ENCODE measurements at places on chromosomes 12 and 14.

- DNase-seq, result no peak
Measured at GRCh38 chr14:103132381-103133209, 9.3 kb downstream of the TNFAIP2 start.

DNA sequence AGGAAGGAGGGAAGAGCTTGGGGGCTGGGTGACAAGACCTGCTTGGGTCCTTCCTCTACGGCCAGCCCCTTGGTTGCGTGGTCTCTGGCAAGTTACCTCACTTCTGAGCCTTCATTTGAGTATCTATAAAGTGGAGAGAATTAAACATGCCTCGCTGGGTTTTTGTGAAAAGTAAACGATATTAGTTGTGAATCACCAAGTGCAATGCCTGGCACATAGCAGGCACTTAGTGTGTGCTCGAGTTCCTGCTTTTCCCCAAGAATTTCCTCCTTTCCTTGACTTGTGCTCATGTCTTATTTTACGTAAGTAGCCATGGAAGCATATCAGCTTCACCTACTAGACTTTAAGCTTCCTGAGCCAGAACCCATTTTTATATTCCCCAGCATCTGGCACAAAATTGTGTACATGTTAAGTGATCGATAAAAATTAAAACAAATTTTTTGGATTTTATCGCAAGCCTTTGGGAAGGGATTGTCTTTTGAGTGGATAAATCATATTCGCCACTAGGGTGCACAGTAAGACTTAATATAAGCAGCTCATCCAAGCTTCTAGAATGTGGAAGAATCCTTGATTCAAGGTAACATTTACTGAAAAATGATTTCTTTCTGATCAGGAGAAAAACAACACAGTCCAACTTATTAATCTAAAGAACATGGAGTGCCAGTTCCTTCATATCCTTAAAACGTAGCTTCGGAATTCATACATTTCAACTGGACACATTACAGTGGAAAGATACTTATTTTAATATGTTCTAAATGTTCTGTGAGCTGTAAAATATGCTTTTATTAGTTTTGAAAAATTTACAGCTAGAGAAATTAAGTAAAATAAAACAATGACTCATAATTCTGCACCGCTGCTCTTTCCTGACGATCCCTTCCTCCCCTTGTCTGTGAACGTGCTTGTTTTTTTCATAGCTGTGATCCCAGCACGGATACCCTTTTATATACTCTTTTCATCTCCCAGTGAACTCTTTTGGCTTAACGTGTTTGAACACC is 62.0 kb downstream of the SLC25A47 start:
- DNase-seq, result no peak

DNA sequence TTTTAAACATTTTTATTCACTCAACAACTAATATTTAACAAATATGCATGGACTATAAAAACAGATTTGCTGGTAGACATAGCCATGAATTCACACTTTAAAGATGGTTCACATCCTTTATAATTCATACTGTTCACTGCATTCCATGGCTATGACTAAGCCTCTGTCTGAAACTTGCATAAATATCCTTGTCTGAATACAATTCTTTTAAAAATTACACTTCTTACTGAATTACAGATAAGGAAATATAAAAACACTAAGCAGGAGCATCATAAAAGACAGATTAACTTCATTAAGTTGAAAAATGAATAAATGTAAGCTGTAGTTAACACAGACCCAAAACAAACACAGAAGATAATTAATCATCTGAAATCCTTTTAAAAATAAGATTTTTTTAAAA is 53.8 kb downstream of the GXYLT1 start:
- no peak for DNase-seq

DNA sequence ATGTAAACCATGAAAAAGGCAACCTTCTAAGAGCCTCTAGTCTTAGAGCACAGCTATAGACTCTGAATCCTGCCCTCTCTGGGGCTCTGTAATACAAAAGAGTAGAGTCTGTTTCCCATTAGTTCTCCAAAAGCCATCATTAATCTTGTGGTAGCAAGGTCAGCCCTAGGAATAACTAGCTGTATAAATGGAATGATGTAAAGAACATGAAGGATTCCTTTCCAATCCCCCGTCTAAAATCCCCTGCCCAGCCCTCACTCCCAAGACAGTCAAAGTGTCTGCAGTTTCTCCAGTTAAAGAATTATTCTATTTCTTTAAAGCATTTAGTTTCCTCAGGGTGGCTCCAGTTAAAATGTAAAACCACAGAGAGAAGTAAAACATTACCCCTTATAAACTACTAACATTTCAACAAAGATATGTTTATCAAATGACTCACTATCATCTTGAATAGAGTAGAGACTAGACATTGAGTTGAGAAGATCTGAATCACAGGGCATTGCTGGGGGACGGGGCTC is 104.2 kb downstream of the ST8SIA1 start:
- DNase-seq, result no peak

- DNase-seq, result no peak
Measured at GRCh38 chr12:47828976-47829482, 9.3 kb upstream of the HDAC7 start.

Data from T-helper 2 cell treated with Interferon-gamma antibody and Interleukin-4, amounts not matched to agents 5 μg/mL and 100 μg/mL, for 36 hours (primary cell).